MV-4-11 (cell line): ENCODE measurements at places on chromosomes 7 and 10.
A peak's percentile ranks its signal among the peaks of the same experiment; 100 is the strongest.

GRCh38 chr10:72337039-72337629 lies 17.6 kb downstream of the DNAJB12 start:
- peak; percentile 17 for DNase-seq

DNA sequence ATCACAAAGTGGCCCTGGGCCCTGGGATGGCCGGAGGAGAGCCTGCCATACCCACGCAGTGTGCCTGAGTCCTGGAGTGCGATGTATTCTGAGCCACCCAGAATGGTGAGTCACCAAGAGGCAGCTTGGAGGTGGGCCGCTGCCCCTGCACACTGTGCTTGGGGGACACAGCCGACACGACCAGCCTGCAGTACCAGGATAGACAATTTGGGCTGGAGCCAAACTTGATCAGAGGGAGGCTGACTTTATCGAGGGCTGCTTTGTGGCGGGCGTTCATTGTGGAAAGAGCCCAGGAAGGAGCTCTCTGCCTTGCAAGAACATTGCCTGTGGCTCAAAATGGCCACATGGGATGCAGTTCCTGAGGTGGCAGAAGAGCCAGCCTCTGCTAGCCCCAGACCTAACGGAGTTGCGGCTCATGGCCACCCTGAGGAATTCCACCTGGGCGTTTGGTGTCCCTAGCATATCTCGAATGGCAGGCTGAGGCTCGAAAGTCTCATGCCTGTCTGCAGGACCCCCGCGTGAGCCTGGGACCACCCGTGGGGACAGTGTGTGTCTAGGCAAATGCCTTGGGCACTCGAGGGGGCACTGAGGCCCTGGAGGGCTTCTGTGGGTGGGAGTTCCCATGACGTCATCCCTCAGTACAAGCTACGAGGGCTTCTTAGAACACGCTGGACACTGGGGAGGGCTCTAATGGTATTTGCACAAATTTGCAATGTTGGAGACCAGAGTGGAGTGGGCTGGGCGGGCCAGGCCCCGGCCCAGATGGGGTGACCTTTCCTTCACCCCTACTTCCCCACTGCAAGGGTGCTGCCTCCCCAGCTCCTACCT lies 79.7 kb downstream of the LHPP start:
- DNase-seq: no peak

- DNase-seq: peak; percentile 55
These were observed 32.4 kb downstream of the TACC2 start for GRCh38 chr10:122021379-122021778.

- DNase-seq: no peak
These were observed 20.5 kb downstream of the CASD1 start for GRCh38 chr7:94530109-94530508.

DNA sequence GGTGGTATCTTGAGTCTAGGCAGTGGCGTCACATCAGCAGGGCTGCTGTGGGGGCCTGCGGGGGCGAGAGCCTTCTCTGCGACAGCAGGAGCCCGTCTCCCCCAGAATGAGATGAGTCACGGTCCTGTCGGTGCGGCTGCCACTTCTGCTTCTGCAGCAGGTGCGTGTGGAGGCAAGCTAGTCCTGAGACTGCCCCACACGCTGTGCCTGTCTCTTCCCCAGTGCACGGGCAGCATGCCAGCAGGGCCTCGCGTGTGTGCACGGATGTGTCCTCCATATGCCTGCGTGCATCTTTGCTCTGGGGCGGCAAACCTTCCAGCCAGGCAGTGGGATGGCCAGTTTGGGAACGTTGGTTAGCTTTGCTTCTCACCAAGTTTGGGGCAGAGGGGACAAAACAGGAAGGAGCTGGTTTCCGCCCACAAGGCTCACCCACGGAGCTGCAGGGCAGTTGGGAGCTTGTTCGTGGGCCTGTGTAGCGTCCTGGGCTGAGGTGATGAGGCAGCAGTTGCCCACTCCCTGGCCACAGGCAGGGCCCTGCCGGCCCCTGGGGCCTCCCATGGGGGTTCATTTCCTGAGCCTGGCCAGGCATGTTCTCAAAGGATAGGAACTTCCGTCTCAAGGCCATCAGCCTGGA lies 60.8 kb upstream of the PPIF start:
- peak; percentile 98 for DNase-seq

GRCh38 chr7:55575733-55576132 lies 3.4 kb upstream of the VOPP1 start:
- no peak for DNase-seq

DNA sequence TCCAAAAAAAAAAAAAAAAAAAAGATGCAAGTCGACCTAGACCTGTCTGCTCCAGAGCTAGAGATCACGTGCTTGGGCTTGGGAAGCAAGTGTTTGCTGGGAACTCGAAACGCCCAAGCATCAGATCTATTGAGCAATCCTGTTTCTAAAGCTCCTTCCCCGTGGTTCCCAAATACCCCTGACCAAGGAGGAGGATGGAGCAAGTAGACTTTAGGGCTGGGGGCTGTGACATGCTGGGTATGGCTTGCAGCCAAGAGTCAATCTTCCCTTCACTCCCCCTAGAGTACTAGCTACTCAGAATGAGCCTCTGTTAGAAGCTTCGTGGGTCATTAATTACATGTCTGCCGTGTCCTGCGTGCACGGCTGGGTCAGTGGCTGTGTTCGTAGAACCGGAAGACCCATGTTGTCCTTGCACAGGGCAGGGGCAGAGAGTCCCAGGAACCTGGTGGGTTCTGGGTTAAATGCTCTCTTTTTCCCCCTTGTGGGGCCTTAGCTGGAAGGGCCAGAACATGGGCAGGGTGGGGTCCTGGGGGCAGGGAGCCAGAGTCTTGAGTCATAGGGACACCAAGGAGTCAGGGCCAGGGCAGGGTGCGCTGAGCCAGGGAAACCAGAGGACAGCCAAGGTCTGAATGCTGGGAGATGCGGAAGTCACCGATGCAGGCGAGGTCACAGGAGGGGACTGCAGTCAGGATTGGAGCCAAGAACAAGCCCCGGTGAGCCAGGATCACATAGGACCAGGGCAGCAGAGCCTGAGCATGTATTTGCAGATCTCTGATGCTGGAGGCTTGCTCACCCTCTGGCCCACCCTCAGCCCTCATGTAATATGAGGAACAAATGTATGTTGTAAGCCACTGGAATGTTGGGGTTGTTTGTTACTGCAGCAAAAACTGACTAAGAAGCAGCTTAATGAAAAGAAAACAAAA lies 34.6 kb upstream of the TPST1 start:
- DNase-seq: no peak

- no peak for DNase-seq
These were observed 99.6 kb downstream of the DNAH11 start for GRCh38 chr7:21642422-21642821.

DNA sequence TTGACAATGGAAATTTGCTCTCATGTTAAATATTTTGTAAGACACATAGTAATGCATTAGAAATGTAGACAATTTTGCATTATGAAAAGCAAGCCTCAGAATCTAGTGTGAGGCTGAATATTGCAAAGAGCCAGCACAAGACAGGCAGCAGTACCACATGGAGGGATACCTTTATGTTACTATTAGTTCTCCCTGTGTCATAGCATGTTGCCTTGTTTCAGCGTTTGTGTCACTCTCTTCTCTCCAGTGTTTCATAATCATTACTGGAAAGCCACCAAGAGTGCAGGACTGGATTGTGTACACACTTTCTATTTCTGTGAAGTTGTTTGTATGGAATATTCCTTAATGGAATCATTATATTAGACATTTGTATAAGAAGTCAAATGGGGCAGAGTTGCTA lies 8.5 kb downstream of the AHR start:
- DNase-seq: peak; percentile 5

DNA sequence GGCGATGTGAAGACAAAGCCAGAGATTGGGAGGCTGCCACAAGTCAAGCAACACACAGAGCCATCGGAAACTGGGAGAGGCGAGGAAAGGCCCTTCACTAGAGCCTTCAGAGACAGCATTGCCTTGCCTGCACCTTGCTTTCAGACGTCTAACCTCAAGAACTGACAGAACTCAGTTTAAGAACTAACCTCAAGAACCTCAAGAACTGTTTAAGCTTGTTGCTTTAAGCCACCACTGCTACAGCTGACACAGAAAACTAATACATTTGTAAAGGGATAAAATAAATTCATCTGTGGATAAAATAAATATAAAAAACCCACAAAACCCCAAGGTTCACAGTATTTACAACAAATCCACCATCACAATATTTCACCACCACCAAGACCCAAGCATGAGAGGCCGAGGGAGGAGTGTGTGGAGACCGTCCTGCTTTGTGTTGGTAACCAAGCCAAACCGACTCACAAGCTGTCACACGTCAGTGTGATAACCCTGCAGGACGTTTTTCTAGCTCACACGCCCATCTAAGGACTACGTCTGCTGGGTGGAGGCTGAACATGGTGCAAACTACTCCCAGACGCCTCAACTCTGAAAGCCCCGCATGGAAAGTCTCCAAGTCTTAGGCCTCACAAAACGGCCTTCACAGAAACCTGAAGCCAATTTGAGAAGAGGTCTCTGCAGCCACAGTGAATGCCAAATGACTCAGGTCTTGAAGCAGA lies 116.8 kb downstream of the ABLIM1 start:
- DNase-seq: no peak

DNA sequence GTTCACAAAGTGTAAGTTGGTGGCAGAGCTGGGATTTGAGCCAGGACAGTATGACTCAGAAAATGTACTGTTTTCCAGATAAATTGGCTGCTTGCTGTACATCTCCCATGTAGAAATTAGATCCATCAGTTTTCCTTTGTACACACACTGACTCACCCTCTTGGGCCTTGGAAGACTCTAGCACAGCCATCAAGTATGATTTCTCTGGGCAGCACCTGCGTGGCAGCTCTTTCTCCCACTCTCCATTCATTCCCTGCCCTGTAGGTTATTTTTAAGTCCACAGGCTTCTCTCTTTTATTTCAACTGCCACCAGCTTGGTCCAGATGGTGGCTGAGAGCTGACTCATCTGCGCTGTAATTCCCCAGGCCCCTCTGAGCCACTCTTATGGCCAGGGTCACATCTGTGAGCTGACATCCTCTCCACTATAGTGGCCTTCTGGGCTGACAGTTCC lies 28.3 kb upstream of the SDK1 start:
- DNase-seq: no peak

- no peak for DNase-seq
These were observed 393.5 kb downstream of the GFRA1 start for GRCh38 chr10:115879372-115880089.

- DNase-seq: no peak
These were observed 97.0 kb downstream of the BICC1 start for GRCh38 chr10:58609532-58610150.

- DNase-seq: no peak
These were observed 121.1 kb upstream of the ZEB1 start for GRCh38 chr10:31197886-31198285.

- peak; percentile 14 for DNase-seq
These were observed 1.2 kb downstream of the CASD1 start for GRCh38 chr7:94510582-94511496.

- no peak for DNase-seq
These were observed 6.2 kb upstream of the ZAN start for GRCh38 chr7:100726996-100727761.

DNA sequence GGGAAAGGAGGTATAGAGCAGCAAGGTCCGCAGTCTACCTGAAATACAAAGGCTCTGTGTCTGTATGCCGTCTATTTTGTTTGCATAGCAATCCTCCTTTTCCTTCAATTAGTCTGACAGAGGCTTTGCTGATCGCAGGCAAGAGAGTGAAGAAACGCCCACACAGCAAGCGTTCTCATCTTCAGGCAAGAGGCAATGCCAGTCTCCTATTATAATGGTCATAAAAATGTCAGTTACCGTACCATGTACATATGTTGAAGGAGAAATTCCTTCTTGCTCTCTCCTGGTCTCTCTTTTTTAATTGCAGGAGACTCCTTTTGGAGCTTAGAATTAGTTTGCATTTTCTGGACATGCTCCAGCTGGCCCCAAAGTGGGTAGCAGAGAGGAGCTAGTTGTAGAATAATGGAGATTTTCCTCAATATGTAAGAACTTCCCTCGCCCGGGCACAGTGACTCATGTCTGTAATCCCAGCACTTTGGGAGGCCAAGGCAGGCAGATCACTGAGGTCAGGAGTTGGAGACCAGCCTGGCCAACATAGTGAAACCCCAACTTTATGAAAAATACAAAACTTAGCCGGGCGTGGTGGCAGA lies 139.5 kb downstream of the PFKFB3 start:
- DNase-seq: no peak

DNA sequence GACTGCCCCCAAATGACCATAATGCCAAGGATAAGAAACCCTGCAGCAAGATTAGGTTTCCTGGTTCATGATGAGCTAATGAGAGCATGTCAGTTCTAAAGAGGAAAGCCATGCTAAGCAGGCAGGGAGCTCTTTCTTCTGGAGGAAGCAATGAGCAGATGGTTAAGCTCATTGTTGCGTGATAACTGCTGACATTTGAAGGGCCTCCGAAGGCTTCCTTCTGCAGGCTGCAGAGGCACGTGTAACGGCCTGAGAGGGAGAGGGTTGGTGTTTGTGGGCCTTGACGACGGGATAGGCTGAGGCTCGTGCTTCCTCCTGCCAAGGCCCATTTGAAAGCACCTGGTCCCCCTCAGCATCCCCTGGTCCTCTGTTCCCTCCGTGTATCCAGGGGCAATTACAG lies 63.5 kb upstream of the BTBD16 start:
- peak; percentile 85 for DNase-seq

GRCh38 chr7:119994928-119995327 lies 278.0 kb upstream of the KCND2 start:
- no peak for DNase-seq

GRCh38 chr7:120583899-120584586 lies 273.9 kb downstream of the TSPAN12 start:
- DNase-seq: no peak

DNA sequence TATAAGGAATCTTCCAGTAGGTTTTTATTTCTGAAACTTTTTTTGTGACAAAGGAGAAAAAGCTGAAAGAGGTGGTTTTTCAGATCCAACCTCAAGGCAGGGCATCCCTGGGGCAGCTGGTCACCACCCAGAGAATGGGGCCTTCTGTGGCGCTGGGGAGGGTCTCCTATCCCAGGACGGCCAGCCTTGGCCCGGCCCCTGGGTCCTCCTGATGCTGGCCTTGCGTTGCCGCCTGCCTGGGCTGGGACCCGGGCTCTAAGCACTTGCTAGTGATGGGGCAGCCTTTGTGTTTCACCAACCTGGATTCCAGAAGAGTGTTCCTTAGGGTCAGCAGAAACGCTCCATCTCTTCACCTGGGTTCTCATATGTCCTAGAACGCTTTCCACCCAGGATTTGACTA lies 16.3 kb downstream of the SHH start:
- no peak for DNase-seq

DNA sequence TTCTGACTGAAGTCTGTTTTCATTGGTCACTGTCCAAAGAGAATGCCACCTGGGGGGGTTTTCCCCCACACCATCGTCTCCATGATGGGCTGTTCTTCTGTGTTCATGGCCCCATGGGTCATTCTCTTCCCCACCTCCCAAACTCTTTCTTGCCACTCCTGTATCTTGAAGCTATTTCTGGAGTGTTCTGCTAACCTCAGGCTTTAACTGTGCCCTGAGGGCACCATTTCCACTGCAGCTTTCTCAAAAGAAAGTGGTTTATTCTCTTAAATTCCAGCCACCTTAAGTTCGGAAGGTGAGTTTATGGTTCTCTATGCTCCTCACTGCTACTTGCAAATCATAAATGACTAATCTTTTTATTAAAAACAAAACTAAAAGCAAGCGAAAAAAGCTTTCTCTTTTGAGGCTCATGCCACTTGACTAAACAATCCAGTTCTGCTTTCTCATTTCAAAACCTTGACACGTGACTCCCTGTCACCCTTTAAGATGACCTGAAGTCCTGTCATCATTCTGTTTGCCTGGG lies 7.4 kb upstream of the APBB1IP start:
- DNase-seq: peak; percentile 95

- no peak for DNase-seq
These were observed 51.7 kb downstream of the COL17A1 start for GRCh38 chr10:104033966-104034365.

- no peak for DNase-seq
These were observed 181.1 kb downstream of the SDHAF3 start for GRCh38 chr7:97298561-97298960.

- DNase-seq: peak; percentile 99
These were observed 18.6 kb upstream of the ADRB1 start for GRCh38 chr10:114024876-114025610.
